ENCODE measurements at places on chromosomes 11 and 22.

DNA sequence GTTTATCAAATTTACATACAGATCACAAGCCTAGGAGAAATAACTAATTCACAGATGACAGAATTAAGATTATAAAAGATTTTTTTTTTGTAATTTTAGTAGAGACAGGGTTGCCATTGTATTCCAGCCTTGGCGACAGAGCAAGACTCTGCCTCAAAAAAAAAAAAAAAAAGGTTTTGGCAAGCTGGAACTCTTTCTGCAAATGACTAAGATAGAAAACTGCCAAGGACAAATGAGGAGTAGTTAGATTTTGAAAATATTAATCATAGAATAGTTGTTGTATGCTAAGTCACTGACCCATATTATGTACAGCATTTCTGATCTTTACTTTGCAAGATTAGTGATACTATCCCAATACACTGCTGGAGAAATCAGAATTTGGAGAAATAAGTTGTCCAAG lies 99.2 kb downstream of the C11orf65 start:
- DNase-seq, result no peak

- no peak for DNase-seq
Observed at GRCh38 chr11:78800756-78801155, 226.1 kb upstream of the NARS2 start.

DNA sequence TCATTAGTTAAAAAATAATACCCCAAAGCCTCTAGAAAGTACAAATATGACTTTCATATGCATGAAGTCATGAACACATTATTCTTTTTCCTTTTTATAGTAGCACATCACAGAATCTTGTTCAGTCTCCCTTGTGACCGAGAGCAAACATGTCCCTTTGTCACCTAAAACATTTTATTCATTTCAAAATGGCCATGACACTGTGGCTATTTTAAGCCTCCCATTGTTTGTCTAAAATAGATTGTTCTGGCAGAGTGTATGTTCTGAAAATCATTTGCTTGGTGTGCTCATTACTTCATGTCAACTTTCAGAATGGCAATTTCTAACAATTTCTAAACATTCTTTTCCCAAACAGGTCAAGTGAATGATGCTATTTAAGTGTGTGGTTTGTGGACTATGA lies 865.0 kb downstream of the JRKL start:
- no peak for DNase-seq

GRCh38 chr11:12811861-12812260 lies 137.6 kb downstream of the TEAD1 start:
- no peak for DNase-seq

DNA sequence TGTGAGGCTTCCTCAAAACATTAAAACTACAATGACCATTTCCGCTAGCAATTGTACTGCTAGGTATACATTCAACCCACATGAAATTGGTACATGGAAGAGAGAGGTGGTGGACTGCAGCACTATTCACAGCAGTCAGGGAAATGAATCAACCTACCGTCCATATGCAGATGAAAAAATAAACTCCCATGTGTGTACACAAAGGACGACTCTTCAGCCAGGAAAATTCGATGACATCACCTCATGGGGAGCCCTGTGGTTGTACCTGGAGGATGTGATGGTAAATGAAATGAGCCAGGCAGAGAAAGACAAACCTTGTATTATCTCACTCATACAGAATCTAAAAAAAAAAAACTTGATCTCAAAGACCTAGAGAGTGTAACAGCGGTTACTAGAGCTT lies 23.3 kb downstream of the RFPL3 start:
- no peak for DNase-seq

GRCh38 chr22:43226377-43227238 lies 39.7 kb upstream of the TTLL12 start:
- peak; percentile 76 for DNase-seq

DNA sequence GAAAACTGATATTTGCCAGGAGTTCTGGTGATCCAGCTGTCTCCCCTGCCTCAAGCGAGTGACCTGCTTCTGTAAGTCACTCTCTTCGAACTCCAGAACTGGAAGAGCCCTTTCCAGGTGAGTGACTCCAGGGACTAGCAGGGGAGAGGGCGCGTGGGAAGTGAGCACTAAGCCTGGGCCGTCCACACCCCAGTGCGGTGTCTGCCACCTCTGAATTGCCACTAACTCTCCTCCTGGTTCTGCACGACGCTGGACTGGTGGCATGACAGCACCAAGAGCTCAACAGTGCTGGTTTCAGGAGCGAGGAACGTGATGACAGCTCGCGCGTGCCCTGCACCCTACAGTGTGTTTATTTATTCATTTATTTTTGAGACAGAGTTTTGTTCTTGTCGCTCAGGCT lies 22.9 kb downstream of the KIAA0930 start:
- no peak for DNase-seq

DNA sequence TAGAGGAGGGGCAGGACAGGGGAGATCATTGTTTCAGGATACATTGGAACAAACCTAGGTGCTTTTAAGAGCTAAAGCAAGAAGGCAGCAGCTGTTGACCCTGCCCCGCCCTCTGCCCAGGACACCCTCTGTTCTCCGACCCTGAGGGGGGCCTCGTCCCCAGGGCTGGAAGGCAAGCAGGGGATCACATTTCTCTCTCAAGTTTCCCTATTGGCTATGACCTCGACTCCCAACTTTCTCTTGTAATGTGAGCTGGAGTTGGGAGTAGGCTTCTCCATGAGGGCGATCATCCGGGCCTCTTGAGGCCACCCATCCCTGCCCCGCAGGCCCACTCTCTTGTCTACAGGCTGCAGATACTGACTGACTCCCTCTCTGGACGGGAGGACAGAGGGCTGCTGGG lies 37.7 kb downstream of the DSCAML1 start:
- peak; percentile 29 for DNase-seq

DNA sequence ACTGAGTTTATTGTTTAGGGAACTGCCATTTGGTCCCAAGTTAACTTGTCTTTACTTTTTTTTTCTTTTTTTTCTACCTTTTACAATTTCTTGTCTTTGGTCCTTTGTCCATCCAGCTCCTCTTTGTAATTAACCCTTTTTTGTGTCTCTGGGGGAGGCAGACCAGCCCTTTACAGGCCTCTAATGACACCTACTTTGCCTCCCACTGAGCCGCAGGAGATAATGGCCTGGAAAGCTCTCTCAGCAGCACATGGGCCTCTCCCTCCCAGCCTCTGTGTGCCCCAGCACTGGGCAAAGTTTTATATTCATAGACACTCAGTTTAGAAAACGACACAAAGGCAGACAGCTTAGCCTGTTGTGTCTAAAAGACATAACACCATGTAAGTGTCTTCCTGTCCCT lies 480.4 kb downstream of the SOX6 start:
- no peak for DNase-seq

GRCh38 chr11:2302896-2303626 lies 1.2 kb downstream of the TSPAN32 start:
- no peak for DNase-seq

GRCh38 chr11:61446211-61446651 lies 16.3 kb downstream of the SDHAF2 start:
- peak; percentile 95 for DNase-seq

- DNase-seq, result no peak
Observed at GRCh38 chr11:66877588-66878385, 20.9 kb downstream of the LRFN4 start.

GRCh38 chr11:120899720-120900119 lies 124.2 kb upstream of the TBCEL start:
- DNase-seq, result no peak
